ENCODE measurements at places on chromosomes 2 and 18.

DNA sequence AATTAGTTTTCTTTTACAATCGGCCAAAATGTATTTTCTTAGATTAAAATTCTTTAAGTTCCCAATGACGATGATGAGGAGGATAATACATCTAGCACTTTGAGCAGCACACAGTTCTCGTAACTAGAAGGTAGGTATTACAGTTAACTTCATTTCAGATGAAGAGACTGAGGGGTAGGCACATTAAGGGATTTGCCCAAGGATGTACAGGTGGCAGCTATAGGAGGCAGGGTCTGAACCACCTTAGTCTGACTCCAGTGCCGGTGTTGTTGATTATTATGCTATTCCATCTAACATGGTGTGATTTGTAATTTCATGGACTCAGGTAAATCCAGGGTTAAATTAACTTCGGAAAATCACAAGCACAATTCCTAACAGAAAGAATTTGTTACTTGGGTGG is 1.1 kb downstream of the CD28 start:
- DNase-seq = no peak

GRCh38 chr2:137607722-137608318 is 356.5 kb upstream of the HNMT start:
- no peak for DNase-seq

GRCh38 chr18:11994336-11994702 is 13.0 kb downstream of the IMPA2 start:
- DNase-seq = peak; percentile 65

GRCh38 chr2:16763493-16763899 is 97.9 kb upstream of the CYRIA start:
- DNase-seq = no peak

DNA sequence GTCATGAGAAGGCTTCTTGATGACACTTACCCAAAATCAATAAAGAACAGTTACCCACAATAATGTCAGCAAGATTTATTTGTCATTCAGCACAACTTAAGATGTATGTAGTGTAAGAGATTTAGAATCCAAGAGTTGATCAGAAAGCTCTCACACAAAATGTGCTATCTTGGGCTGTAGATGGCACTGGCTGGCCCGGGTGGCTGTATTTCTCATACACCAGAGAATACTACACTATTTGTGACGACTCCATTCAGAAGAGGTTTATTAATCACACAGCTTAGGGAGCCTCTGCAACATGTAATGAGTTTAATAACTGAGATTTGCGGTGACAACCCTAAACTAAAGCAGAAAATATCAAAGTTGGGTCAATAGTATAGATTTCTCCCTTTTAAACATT is 530.4 kb upstream of the KLHL29 start:
- DNase-seq = no peak

Measured in stromal cell of bone marrow (primary cell).